ENCODE measurements at places on chromosomes 1 and 21.

GRCh38 chr1:93605026-93605568, 76.5 kb downstream of the BCAR3 start:
- DNase-seq = no peak

- DNase-seq = no peak
Measured at GRCh38 chr1:154716614-154717527, 108.9 kb upstream of the ADAR start.

GRCh38 chr1:12437629-12438028, 180.4 kb downstream of the DHRS3 start:
- no peak for DNase-seq

DNA sequence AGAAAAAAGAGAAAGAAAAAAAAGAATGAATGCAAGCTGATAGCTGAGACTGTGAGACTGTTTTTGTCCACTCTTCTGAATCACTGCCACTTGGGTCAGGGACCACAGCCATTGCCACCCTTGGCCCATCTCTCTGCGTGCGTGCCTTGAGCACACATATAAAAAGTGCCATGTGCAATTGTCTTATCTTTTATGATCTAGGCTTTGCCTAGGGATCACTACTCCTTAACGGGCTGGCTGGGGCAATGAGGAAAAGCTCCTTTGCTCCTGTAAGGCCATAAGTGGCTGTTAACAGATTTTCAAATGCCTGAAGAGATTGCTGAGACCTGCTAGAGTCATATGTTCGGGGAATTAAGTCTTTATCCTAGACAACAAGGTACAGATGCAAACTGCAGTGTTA, 8.2 kb downstream of the SPATA46 start:
- no peak for DNase-seq

DNA sequence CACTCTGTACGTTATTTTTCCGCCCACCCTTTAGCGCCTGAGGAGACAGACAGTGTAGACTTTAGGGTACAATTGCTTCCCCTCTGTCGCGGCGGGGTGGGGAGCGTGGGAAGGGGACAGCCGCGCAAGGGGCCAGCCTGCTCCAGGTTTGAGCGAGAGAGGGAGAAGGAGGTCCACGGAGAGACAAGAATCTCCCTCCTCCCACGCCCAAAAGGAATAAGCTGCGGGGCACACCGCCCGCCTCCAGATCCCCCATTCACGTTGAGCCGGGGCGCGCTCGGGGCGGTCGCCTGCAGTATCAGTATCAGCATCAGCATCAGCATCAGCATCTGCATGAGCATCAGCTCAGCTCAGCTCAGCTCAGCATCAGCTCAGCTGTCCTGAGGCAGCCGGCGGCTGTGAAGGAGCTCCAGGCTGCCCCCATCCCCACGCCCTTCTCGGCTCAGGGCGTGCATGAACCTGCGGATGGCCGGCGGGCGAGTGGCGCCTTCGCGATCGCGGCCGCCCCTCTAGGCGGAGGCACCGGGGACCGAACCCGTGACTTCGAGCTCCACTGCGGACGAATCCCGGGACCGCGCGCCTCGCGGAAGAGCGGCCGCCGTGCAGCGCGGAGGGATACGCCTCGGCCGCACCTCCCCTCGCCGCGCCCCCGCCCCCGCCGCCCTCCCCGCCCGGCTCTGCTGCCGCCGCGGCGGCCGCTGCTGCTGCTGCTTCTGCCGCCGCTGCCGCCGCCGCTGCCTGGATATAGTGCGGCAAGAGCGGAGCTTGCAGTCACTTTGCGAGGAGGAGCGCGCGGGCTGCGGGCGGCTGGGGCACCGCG, at the start of gene NCAM2:
TSS of gene NCAM2 (plus strand) at position 774 of the 820 bp plus-strand sequence.
- no peak for DNase-seq

GRCh38 chr1:15399710-15400109, 10.0 kb upstream of the EFHD2 start:
- no peak for DNase-seq

DNA sequence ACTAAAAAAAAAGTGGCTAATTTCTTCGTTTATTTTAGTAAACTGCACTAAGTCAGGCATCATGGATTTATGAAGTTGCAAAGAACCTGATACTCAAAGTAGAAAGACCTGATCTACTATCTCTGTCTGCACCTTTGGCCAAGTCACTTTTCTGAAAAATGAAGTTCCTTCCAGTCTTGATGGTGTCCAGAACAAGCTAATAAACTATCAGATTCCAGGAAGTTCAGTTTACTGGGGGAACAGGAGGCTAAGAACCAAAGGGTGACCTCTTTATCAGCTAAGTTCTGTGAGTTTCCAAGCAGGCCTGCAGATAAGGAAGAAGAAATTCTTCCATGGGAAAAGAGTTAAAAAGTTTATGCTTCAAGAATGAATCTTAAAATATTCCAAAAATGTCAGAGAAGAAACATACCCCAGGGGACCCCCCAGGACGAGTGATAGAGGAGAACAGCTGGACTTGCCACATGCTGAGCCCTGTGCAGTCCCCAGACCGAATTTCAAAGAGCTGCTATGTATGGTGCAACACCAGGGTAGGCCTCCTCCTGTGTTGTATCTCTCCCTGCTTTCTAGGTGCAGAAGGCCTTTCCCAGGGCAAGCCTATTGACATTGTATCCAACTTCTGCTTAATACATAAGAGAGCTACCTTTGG, 72.8 kb upstream of the FGGY start:
- DNase-seq = no peak

GRCh38 chr1:226351709-226352108, 42.7 kb upstream of the LIN9 start:
- DNase-seq = no peak

DNA sequence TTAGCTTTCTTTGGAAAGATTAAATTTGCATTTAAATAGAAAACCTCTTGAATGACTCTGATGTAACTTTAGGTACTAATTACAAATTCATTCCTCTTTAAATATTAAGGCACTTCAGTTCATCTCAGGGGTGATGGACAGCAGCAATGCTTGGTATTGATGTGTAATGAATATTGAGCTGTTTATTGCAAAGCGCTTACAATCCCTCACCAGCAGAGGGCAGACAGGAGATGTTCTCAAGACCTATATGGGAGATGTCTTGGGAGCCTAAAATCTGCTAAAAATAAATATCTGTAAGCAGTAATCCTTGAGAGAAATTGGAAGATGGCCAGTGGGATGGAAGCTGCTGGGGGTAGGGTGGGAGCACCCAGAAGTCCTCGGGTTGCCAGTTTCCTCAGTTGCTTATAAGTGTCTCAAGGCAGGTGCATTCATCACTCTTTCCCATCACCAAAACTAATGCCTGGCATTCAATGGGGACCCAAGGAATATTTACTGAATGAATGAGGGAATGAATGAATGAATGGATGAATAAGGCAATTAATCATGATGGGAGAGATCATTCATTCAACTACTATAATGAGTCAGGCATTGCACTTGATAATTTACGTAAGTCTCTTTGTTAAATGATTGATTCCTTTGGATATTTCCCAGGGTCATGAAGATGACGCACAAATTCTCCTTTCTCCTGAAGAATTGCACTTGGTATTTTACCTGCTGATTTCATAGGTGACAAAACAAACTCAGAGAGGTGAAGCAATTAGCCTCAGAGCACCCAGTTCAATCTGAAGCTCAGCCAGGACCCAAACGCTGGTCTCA, 2.3 kb downstream of the KLHDC8A start:
- peak; percentile 83 for DNase-seq

DNA sequence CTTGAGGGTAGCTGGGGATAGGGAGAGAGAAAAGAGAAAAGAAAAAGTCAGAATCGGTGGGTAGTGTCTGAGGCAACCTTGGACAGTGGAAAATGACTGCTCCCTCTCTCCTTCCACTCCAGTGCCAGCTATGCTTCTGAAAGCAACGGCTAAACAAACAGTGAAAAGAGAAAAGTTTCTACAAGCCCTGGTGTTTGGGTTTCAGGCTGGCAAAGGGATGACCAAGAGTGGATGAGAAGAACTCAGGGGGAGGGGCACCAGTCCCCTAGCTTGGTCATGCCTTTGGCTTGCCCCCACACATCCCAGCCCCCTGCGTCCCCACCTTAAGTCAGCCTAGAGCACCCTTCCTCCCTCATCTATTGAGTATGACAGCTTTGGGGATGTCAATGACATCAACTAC, 8.6 kb downstream of the IL22RA1 start:
- no peak for DNase-seq

DNA sequence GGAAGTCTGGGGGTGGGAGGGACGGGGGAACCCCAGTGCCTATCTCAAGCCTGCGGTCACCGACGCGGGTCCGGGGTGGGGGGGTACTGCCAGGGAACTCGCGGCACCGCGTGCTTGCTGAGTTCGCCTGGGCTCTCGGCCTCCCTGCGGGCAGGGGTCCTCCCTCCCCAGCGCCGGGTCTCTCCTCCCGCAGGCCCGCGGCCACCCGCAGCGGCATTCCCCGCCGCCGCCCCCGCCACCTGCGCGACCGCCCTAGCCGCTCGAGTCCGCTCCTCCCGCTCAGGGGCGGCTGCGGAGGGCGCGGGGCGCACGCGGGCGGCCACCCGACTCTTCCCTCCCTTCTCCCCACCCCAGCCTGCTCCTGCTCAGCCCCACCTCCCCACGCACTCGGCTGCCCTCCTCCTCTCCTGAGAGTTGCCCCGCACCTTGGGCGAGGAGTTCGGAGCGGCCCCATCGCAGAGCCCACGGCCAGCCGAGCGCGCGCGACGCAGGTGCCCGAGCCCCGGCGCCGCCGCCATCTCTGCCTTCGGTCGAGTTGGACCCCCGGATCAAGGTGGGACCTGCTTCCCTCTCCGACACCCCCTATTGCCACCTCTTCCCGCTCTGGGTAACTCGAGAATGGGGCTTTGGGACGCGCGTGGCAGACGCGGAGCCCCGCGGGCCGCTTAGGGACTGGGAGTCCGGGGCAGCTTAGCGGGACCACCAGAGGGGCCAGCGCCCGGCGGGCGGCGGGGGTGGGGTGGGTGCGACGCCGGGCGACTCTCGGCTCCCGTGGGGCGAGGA, 105.0 kb downstream of the LEPR start:
- DNase-seq = no peak

DNA sequence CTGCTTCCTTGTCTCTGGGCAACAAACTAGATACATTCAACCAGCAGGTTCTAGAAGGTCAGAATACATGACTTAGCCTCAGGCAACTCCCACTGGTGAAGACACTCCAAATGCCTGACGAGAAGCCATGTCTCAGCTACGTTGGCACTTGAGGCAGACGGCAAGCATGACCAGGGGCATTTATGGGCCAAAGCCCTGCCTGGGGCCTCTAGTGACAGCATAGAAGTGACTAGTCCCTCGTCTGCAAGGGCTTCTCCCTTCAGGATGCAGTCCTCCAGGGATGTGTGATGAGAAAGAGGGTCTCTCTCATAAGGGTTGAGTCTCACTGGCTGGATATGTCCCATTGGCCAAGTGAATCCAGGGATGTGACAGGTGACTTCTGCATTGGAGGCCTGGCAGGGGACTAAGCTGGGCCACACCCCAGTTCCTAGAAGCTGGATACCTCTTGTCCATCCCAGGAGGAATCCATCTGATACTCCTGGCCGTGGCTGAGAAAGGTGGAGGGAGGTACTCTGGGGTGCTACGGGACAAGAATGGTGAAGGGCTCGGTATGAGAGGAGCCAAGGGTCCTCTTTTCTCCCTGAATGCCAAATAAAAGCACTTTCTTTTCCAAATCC, 148.6 kb upstream of the HMGB4 start:
- DNase-seq = no peak

DNA sequence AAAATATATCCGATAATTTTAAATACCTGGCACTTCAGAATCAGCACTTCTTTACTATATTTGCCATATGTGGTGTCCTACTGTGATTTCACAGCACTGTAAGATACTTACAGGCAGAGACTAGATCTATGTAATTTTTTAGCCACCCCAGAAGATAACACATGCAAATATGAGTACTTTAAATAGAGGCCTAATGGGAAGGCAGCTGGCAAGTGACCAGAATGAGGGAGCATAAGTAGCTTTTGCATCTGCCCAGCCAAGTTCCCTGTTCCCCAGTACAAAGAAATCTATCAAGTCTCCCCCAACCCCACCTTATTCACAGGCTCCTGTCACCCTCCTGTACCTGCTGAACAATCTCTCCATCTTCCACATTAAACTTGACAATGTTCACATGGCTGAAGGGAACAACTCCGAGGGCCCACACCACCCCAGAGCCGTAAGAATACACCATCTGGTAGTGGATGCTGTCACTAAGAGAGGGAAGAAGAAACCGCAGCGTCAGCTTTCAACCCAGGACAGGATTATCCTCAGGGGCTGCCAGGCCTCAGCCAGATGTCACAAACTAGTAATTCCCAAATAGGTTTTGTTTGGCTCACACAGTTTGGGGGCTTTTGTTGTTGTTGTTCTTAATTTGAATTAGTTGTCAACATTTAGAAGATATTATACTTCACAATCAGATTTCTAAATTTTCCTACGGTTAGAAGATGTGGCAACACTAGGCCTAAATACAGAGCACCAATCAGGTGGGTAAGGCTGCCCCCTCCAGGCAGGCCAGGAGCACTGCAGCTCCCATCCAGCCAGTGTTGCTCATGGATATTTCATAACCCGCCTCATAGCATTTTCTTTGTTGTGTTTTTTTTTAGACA, 10.4 kb downstream of the EMC1 start:
- peak; percentile 56 for DNase-seq

DNA sequence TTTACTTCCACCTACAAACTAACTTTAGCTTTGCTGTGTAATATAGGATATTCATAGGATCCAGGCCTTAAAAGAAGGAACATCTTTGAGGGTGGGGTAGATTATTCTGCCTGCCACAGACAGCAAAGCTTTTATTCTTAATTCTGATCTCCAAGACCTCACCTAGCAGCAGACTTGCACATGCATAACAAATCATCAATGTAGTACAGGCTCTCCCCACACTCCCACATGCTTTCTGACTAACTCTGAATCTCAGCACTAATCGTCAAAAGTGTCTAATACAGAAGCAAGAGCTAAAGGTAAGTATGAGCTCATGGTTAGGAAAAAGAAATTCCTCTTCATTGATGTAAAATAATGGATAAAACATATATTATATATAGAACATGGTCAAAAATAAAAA, 1468.5 kb upstream of the B3GALT2 start:
- no peak for DNase-seq

- no peak for DNase-seq
Measured at GRCh38 chr1:81869307-81869706, 68.6 kb downstream of the ADGRL2 start.

DNA sequence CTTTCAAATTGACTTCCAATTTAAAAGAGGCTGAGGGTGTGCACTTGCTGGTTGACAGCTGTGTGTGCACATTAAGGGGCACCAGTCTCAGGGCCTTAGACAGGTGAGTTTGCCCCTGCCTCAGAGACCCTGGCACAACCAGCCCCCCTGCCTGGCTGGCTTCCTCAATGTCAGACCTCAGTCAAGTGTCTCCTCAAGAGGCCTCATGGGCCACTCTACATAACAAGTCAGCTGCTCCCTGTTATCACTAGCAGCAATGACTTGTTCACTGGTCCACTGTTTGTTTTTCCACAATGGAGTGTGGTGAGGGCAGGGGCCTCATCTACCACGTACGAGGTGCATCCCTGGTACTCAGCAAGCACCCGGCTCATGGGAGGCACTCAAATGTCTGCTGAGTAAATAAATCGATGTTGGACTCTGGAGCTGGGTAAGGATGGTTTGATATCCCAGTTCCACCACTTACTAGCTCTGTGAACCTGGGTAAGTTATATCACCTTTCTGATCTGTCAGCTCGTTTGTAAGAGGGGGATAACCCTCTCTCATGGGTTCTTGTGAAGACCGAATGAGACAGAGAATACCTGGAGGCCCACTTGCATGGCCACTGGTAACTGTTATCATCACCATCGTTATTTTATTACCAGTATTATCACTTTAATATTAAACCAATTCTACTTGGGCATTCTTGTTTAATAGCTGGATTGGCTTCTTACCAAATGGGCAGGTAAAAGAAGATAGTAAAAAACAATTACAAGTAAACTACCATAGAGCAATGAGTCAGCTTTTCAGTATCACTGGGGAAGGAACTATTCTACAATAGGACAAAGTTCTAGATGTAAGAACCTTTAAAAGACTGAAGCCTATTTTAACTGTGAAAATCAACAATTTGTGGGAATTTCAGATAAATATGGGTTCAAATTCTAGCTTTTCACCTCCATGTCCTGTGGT, 64.6 kb downstream of the SLC66A1 start:
- DNase-seq = no peak
